Activated naive CD4-positive, alpha-beta T cell treated with anti-CD3 and anti-CD28 coated beads, Interleukin-2, amount 10 ng/mL, durations not matched to agents 7 days and 5 days (primary cell): ENCODE measurements at places on chromosomes 3 and 15.

GRCh38 chr15:80031841-80032240, 27.6 kb upstream of the ZFAND6 start:
- DNase-seq, result no peak

DNA sequence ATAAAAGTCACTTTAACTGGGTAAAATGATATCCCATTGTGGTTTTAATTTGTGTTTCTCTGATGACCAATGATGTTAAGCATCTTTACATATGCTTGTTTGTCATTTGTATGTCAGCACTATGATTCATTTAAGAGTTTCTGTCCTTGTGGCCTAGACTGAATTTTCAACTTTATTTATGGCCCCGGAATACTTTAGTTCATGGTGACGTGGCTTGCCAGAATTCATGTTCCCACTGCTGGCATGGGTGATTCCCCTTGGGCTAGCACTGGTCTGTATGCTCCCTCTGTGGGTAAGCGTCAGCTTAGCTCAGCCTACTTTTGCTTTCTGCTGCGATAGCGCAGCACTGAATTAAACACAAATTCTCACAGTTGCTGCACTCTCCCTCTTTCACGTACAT, 436.3 kb upstream of the SGO1 start:
- DNase-seq, result no peak

GRCh38 chr3:129333891-129334290, 55.2 kb downstream of the HMCES start:
- no peak for DNase-seq

GRCh38 chr3:131658771-131659170, 156.0 kb upstream of the MRPL3 start:
- DNase-seq, result no peak

- no peak for DNase-seq
Observed at GRCh38 chr3:108036984-108037741, 53.7 kb downstream of the CD47 start.

GRCh38 chr3:128453501-128454309, 13.0 kb downstream of the DNAJB8 start:
- DNase-seq, result no peak

DNA sequence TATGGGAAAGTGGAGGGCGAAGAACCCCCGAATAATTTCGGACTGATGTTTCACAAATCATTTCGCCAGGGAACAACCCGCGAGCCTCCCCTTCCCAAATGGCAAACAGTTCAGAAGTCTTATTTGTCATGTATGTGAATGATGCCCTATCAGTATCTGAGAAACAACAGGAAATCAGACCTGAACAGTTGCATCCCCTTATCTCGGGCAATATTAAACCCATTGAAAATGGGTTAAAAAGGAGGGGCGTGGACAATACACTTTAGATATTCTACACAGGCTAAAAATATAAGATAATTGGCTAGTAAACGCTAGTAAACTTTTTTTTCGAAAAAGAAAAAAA, 1003.3 kb upstream of the NR2F2 start:
- DNase-seq, result no peak

GRCh38 chr3:124669470-124669869, 60.8 kb upstream of the UMPS start:
- no peak for DNase-seq

DNA sequence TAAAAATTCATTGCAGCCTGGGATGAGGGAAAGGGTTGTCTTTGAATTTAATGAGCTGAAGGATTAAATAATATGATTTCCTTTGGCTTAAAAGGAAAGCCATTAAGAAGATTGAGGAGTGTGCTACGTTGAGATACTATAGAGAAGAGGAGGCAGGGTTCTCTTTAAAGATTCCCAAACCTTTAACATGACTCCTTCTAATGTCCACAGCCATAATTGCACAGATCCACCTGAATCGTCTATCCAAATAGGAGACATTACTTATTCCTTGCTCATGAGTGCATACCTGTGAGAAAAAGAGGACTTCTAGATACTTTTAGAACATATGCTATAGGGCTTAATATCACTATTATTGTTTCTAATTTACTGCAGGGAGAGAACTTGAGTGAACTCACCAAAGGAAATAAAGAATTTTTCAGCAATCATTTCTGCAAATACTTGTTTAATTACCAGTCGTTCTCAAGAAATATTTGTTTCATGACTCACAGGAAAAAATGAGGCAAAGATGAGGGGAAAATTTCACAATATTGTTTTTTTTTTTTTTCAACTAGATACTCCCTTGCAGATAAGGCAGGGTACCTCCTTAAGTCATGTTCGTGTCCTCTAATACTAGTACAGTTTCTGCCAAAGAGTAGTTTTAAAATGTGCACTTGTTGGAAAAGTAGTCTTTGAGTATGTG, 8.9 kb upstream of the SUCNR1 start:
- no peak for DNase-seq

- DNase-seq, result no peak
Observed at GRCh38 chr3:15154326-15154725, 51.7 kb upstream of the CAPN7 start.

- no peak for DNase-seq
Observed at GRCh38 chr15:45645026-45645980, 10.5 kb downstream of the SQOR start.

- no peak for DNase-seq
Observed at GRCh38 chr3:133890972-133891644, 4.6 kb downstream of the RAB6B start.

DNA sequence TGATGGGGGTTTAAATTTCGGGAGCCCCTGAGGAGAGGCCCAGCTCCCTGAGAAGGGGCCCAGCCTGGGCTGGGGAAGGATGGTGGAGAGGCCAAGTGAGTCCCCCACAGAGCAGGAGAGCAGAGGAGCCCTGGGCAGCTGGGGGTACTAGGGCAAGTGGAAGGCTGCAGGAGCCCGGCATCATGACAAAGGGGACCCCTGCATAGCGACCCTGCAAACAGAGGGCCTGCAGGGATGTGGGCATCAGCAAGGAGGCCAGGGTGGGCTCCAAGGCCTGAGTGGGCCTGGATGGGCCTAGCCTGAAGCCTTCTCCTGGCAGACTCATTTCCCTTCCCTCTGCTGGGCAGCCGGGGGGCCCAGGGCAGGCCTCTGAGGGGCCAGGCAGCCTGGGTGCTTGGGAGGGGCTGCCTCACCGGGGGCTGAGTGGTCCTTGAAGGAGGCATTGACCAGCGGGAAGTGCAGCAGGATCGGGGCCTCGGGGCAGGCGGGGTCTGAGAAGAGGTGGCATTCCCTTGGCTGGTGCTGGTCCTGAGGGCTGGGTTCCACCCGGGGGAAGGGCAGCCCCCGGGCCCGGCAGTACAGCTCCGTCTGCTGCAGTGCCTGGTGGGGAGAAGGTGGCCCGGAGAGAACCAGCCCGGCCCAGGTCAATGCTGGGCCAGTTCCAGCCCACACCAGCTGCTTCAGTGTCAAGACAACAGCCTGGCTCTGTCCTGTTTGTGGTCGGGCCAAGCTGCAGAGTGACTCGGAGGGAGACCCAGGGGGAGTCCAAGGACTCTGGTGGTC, 24.7 kb downstream of the PLA2G4D start:
- DNase-seq, result no peak

DNA sequence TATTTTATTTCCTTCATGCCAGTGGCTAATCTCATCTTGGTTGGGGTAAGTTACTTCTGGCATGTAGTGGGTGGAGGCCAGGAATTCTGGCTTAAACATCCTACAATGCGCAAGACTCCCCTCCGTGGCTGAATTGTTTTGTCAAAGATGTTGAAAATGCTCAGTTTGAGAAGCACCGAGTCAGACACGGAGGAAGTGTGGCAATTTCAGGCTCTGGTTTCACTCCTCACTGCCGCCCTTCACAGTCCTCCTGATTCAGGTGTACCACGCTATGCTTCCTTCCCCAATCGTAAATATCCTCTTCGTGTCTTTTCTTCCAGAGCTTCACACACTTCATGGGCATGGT, 150.7 kb downstream of the OPA1 start:
- DNase-seq, result no peak

- no peak for DNase-seq
Observed at GRCh38 chr15:50109076-50109987, 9.7 kb downstream of the ATP8B4 start.
